Naive thymus-derived CD8-positive, alpha-beta T cell (primary cell): ENCODE measurements at places on chromosomes 4 and X.

DNA sequence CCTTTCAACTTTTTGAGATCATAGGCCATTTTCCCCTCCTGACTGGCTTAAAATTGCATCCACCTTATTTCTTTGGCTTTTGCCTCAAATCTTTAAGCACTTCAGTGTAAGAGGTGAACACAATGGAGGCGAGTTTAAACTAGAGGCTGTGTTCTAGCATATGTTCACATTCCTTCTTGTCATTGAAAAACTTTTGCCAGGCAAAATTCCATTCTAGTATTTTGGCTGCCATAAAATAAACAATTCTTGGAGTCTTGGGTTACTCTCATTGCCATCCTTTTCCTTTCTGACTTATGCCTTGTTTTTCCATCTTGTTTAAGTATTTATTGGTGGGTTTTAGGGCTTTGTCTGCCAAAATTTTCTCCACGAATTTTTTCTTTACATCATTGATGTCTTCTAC lies 137.3 kb upstream of the ANXA10 start:
- no peaks in the 10 kb centered on the region for H3K4me1 ChIP-seq
- no peak overlapping the region for H3K4me3 ChIP-seq
- no peaks in the 10 kb centered on the region for H3K27me3 ChIP-seq
- no peaks in the 10 kb centered on the region for H3K36me3 ChIP-seq

DNA sequence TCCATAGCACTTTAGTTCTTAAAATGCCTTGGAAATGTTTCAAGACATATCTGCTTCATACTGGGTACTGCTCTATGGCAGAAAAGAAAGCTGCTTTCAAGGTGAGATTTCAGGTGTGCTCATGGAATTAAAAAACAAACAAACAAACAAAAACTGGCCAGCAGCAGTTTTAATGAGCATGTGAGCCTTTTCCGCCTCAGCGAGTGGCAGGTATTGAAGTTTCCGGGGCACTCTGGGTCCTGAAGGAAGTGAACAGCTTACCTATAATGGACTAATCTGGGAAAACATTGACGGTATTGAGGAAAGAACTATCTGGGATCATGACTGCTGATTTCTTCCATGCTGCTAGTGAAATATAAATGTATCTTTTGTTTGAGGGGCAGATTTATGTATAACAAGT lies 194.6 kb downstream of the MAML3 start:
- no peak overlapping the region for H3K4me3 ChIP-seq
- H3K4me1 ChIP-seq = no peaks in the 10 kb centered on the region
- H3K27ac ChIP-seq = no peak overlapping the region
- no peak for DNase-seq
- no peaks in the 10 kb centered on the region for H3K36me3 ChIP-seq

- H3K4me3 ChIP-seq = no peak overlapping the region
- no peak overlapping the region for H3K27ac ChIP-seq
- no peaks in the 10 kb centered on the region for H3K4me1 ChIP-seq
- H3K36me3 ChIP-seq = no peaks in the 10 kb centered on the region
- peaks cover 1% of the 10 kb centered on the region for H3K27me3 ChIP-seq
Observed at GRCh38 chr4:75343333-75343732, 170.9 kb downstream of the RCHY1 start.

DNA sequence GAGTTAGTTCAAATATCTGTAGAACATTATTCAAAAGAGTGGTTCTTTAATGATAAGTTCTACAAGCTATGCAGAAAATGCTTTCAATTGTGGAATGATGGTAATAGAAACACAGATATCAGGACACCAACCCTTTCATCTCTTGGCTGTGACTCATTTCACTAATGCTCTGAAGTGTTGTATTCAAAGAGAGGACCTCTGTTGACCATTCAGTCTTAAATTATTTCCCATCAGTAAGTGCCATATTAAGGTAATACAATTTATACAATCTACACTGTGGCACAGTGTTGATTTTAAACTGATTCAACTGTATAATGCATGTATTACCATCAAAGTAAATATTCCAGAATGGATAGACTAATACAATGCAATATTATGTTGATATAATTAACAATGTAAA lies 289.0 kb upstream of the ADGRL3 start:
- no peaks in the 10 kb centered on the region for H3K36me3 ChIP-seq
- H3K4me1 ChIP-seq = no peaks in the 10 kb centered on the region
- no peak overlapping the region for H3K27ac ChIP-seq
- H3K4me3 ChIP-seq = no peak overlapping the region

- no peak for DNase-seq
- H3K4me3 ChIP-seq = no peak overlapping the region
- no peaks in the 10 kb centered on the region for H3K27me3 ChIP-seq
- H3K27ac ChIP-seq = peak overlapping the region; percentile 58
- peaks cover 8% of the 10 kb centered on the region for H3K36me3 ChIP-seq
- H3K4me1 ChIP-seq = peaks cover 6% of the 10 kb centered on the region
Observed at GRCh38 chrX:15785176-15785750, 5.0 kb upstream of the ZRSR2 start.

- peaks cover 28% of the 10 kb centered on the region for H3K4me1 ChIP-seq
- DNase-seq = no peak
- H3K27me3 ChIP-seq = no peaks in the 10 kb centered on the region
- no peak overlapping the region for H3K27ac ChIP-seq
- H3K36me3 ChIP-seq = no peaks in the 10 kb centered on the region
Observed at GRCh38 chrX:1239681-1240142, 27.3 kb upstream of the CRLF2 start.

- H3K27ac ChIP-seq = no peak overlapping the region
- DNase-seq = no peak
- H3K27me3 ChIP-seq = no peaks in the 10 kb centered on the region
- no peak overlapping the region for H3K4me3 ChIP-seq
- H3K36me3 ChIP-seq = no peaks in the 10 kb centered on the region
- H3K4me1 ChIP-seq = peaks cover 15% of the 10 kb centered on the region
Observed at GRCh38 chr4:184316821-184317220, 99.1 kb upstream of the ENPP6 start.

- peaks cover 27% of the 10 kb centered on the region for H3K4me1 ChIP-seq
- H3K27me3 ChIP-seq = peaks cover 2% of the 10 kb centered on the region
- no peak overlapping the region for H3K4me3 ChIP-seq
- H3K27ac ChIP-seq = peak overlapping the region; percentile 45
- no peaks in the 10 kb centered on the region for H3K36me3 ChIP-seq
Observed at GRCh38 chr4:184856277-184856609, 30.5 kb upstream of the ACSL1 start.

DNA sequence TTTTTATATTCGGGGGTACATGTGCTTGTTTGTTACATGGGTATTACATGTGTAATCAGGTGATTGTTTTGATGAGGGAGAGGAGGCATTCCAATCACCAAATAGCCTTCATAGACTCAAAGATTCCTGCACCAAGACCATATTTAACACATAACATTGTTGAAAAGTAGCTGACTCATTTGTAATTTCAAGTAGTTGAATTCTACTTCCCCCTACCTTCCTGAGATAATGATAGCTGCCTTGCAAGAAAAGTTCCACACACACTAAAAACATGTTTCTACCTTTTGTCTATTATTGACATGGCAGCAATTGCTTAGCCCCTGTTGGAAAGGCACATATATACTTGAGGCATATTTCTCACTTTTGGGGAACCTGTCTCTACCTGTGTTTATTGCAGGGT lies 16.1 kb downstream of the PGAM4 start:
- no peak for DNase-seq
- no peak overlapping the region for H3K4me3 ChIP-seq
- no peaks in the 10 kb centered on the region for H3K27me3 ChIP-seq
- peaks cover 11% of the 10 kb centered on the region for H3K36me3 ChIP-seq

DNA sequence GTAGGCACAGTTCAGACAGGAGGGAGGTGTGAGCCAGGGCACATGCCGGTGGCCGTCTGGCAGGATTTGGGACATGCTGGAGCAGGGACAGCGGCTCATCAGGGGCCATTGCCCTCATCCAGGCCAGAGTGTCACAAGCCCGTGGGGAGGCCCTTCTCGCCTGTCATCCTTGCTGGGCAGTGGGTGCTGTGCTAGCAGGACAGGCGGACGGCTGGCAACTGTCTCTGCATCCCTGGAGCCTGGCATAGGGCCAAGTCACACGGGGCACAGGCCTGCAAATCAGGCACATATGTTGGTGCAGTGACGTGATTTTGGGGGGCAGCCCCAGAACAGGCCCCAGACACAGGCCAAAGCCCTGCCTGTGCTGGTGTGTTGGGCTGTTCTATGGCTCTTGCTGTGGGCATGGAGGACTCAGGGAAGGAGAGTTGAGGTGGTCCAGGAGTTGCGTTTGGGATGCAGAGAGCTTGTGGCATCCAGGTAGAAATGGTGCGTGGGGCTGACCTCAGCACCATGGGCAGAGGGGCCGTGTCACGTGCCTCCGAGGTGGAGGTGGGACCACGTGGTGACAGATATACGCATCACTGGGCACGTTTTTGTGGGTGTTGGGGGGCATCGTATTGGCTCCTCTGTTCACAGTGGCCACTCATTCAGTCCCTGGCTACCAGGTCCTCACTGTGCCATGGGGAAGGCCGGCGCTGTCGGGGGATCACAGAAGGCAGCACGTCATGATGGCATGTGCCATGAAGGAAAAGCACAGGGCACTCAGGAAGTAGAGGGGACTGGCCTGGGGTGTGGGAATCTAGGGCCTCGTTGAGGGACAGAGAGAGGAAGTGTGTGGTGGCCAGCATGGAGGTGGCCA lies 14.6 kb upstream of the MSANTD1 start:
- H3K4me1 ChIP-seq = no peaks in the 10 kb centered on the region
- peak overlapping the region; percentile 71 for H3K27ac ChIP-seq
- H3K27me3 ChIP-seq = no peaks in the 10 kb centered on the region
- H3K36me3 ChIP-seq = peaks cover 78% of the 10 kb centered on the region
- no peak for DNase-seq

GRCh38 chrX:18075603-18076002 lies 145.1 kb downstream of the BEND2 start:
- H3K27me3 ChIP-seq = no peaks in the 10 kb centered on the region
- no peak overlapping the region for H3K27ac ChIP-seq
- no peak for DNase-seq
- peaks cover 5% of the 10 kb centered on the region for H3K36me3 ChIP-seq

- no peak overlapping the region for H3K27ac ChIP-seq
- H3K27me3 ChIP-seq = peaks cover 38% of the 10 kb centered on the region
- DNase-seq = no peak
- peaks cover 5% of the 10 kb centered on the region for H3K36me3 ChIP-seq
- peak overlapping the region; percentile 28 for H3K4me3 ChIP-seq
- H3K4me1 ChIP-seq = peaks cover 6% of the 10 kb centered on the region
Observed at GRCh38 chr4:186726426-186727168, 2.9 kb upstream of the FAT1 start.

GRCh38 chr4:172962564-172963353 lies 205.9 kb upstream of the GALNT7 start:
- no peak overlapping the region for H3K4me3 ChIP-seq
- no peak overlapping the region for H3K27ac ChIP-seq
- DNase-seq = no peak
- H3K36me3 ChIP-seq = no peaks in the 10 kb centered on the region

- no peak overlapping the region for H3K27ac ChIP-seq
- no peaks in the 10 kb centered on the region for H3K27me3 ChIP-seq
- H3K36me3 ChIP-seq = no peaks in the 10 kb centered on the region
- no peaks in the 10 kb centered on the region for H3K4me1 ChIP-seq
Observed at GRCh38 chrX:153623310-153624029, 23.5 kb upstream of the DUSP9 start.

GRCh38 chr4:165583341-165583740 lies 204.5 kb downstream of the CPE start:
- peaks cover 4% of the 10 kb centered on the region for H3K27me3 ChIP-seq
- H3K4me1 ChIP-seq = no peaks in the 10 kb centered on the region
- H3K27ac ChIP-seq = no peak overlapping the region
- H3K4me3 ChIP-seq = no peak overlapping the region

- peaks cover 2% of the 10 kb centered on the region for H3K4me1 ChIP-seq
- peaks cover 10% of the 10 kb centered on the region for H3K27me3 ChIP-seq
- peak; percentile 31 for DNase-seq
- peak within 1 kb of the TSS; percentile 92 for H3K27ac ChIP-seq
- H3K36me3 ChIP-seq = no peaks in the 10 kb centered on the region
Observed at GRCh38 chrX:118116713-118117550, at the start of gene KLHL13. Gene KLHL13 (minus strand): TSS chrX:118116810. CDS start chrX:118028473, 88,337 bp downstream.

- peak; percentile 66 for DNase-seq
- peaks cover 47% of the 10 kb centered on the region for H3K4me1 ChIP-seq
- peaks cover 13% of the 10 kb centered on the region for H3K36me3 ChIP-seq
- peak overlapping the region; percentile 6 for H3K4me3 ChIP-seq
- H3K27me3 ChIP-seq = no peaks in the 10 kb centered on the region
- H3K27ac ChIP-seq = peak overlapping the region; percentile 88
Observed at GRCh38 chrX:1491851-1492349, 39.2 kb upstream of the ASMTL start.

DNA sequence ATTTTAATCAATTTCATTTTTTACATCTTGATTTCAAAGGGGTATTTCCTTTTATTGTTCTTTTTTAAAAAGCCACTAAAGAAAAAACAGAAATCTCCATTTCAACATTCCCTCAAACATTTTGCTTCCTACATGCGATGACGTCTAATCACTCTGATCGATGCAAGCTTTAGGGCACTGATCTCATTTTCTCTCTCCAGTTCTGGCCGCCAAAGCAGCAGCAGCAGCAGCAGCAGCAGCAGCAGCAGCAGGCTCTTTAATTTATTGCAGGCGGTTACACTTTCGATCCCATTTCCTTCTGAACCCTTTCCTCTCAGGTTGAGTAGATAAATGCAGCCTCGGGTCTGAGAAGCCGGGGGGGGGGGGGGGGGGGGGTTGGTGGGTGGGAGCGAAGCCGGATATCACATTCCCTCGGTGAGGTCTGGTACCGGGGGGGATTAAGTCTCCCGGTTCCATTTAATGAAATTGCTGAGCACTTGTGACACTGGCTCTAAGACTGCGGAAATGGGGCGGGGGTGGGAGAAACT lies 3.4 kb upstream of the PCDH7 start:
- no peak overlapping the region for H3K27ac ChIP-seq
- no peak for DNase-seq
- peaks cover 4% of the 10 kb centered on the region for H3K36me3 ChIP-seq
- H3K4me3 ChIP-seq = peak overlapping the region; percentile 80

DNA sequence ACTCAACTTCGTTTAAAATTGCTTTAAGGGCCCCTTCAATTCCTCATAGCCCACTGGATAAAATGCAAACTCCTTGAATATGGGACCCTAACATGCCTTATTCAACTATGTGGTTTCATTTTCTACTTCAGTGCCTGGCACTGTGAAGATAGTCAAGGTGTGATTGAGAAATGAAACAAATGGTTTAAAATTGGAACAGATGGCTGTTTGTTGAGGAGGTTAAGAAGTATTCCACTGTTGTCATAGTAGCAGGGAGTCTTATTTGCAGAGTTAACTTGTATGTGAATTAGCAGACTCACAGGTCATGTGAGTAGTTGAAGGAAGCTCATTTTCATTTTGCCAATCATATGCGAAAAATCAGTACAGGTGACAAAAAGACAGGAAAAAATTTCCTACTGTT lies 593.3 kb downstream of the KCTD8 start:
- DNase-seq = no peak
- H3K36me3 ChIP-seq = no peaks in the 10 kb centered on the region
- H3K27me3 ChIP-seq = no peaks in the 10 kb centered on the region
